ENCODE measurements at places on chromosomes 3 and 15. TPM values are rescaled to one million over a fixed set of nuclear protein-coding genes. Genes with fewer than 3 reads are reported as not detected.

CCR3 gene
- not detected for total RNA-seq

TMIE gene
- total RNA-seq = not detected

TMEM40 gene
- not detected for total RNA-seq

CYP8B1 gene
- not detected for total RNA-seq

TNK2 gene
- total RNA-seq = 49.1 TPM

LIPH gene
- total RNA-seq = 10.9 TPM

TWF2 gene
- total RNA-seq = 35.8 TPM

MKRN2OS gene
- not detected for total RNA-seq

IQGAP1 gene
- total RNA-seq = 79.6 TPM

CADPS gene
- 67.6 TPM for total RNA-seq

ILDR1 gene
- total RNA-seq = 2.9 TPM

CFAP92 gene
- not detected for total RNA-seq

ADAMTSL3 gene
- 10.2 TPM for total RNA-seq

APOD gene
- 343 TPM for total RNA-seq

SUSD5 gene
- total RNA-seq = not detected

NEK11 gene
- total RNA-seq = 3.4 TPM

CAMK2N2 gene
- 1.8 TPM for total RNA-seq

All from body of pancreas (tissue), 4 donors.